ENCODE measurements at places on chromosomes 5 and 9.
A peak's percentile ranks its signal among the peaks of the same experiment; 100 is the strongest.

- DNase-seq, result no peak
Measured at GRCh38 chr9:136847826-136848392, 1.3 kb upstream of the PHPT1 start.

DNA sequence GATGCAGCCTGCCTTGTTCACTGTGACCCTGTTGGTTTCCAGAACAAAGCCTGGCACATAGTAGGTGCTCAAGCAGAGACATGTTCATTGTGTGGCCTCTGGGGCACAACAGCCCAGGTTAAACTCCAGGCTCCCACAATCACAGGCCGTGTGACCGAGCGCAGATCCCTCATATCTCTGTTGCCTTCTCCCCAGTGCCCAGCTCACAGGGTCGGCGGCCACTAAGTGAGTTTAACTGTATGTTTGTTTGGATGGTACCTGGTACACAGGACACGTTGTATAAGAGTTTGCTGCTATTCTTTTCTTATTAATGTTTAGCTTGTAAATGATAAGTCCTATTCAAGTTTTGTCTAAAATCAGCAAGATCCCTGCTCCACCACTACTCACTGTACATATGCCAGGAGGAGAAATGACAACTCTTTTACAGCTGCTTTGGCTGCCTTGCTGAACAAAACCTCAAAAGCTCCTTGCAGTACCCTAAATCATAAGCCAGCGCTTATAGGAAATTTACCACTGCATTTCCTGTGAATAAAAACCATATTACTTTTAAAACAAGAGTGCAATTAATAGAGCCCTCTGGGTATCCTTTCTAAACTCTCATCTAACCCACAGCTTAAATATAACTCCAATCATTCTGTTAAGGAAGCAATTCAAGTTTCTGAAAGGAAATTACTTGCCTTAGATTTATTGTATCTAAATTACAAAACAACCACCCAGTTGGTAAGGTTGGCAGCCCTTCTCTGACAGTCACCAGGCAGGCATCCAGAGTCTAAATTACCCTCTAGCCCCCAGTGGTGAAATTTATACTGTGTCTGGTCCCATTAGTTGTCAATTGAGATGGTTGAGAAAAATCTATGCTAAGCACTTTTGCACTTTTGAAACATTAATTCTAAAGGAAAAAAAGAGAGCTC lies 379.4 kb downstream of the SEMA5A start:
- DNase-seq, result no peak

GRCh38 chr5:134524272-134524825 lies 1.1 kb upstream of the JADE2 start:
- DNase-seq, result peak; percentile 82

DNA sequence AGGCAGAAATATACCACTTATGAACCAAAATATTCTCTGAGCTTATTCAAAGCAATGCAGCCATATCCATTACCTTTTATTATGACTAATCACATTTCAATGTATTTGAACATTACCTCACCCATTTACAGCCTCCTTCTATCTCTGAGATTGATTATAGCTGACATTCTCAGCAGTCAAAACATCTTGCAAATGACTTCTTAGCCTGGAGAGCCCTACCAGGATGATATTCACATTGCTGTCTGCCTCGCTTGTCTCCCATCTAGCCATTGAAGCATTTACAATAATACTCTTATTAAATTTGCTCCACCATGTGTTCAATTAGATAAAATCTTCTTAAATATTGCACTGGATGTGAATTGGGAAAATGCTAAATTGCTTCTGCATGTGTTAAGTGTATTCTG lies 1879.9 kb upstream of the ACO1 start:
- no peak for DNase-seq

DNA sequence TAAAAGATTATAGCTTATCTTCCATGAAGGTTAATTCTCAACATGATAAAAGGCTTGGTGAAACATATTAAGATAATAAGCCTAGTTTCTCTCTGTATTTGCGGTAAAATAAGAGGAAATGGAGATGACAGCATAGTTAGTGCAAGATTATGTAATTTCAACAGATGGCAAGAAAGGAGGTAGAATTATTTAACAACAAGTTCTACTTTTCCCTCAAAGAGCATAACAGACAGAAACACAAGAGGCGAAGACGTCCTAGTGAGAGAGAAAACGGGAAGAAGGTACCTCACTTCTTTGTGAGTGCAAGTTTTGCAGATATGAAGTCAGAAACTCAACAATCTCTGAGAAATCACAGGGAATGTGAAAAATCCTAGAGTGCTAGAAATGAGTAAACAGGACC lies 144.8 kb upstream of the ADCY2 start:
- DNase-seq, result peak; percentile 24

- no peak for DNase-seq
Measured at GRCh38 chr9:127754099-127755060, 19.3 kb upstream of the TOR2A start.

- DNase-seq, result peak; percentile 95
Measured at GRCh38 chr5:78008356-78008967, 232.3 kb upstream of the TBCA start.

DNA sequence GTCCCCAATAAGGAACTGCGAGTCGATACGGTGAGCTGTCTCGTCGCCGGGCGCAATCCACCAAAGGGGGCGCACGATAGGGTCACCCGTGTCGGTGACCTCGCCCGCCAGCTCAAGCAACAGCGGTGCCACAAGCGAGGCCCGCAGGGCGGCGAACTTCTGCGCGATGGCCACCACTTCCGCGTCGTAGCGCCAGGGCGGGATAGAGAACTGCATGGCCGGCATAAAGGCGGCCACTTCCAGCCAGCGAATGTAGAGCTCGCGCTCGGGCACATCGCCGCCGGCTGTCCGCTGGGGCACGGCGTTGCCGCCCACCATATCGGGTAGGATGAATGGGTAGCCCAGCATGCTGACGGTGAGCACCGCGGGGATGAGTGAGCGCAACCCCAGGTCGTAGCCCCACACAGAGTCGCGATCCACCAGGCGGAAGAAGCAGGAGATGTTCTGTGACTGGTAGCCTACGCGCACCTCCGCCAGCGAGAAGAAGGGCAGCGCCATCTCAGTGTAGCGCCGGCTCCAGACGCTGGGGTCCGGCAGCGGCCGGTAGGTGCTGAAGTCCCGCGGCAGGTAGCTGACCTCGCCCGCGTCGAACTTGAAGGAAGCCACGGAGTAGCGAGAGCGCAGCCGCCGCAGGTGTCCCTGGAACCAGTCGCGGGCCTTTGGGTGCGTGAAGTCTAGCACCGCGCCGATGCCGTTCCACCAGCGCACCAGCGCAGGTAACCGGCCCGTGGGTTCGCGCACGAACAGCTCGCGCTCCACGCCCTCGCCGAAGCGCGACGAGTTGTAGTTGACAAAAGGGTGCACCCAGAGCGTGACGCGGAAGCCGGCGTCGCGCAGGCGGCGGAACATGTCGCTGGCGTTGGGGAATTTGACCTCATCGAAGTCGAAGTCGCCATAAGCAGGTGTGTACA lies 5.5 kb downstream of the MYORG start:
- DNase-seq, result no peak

GRCh38 chr9:84239343-84239742 lies 101.2 kb downstream of the SLC28A3 start:
- no peak for DNase-seq

DNA sequence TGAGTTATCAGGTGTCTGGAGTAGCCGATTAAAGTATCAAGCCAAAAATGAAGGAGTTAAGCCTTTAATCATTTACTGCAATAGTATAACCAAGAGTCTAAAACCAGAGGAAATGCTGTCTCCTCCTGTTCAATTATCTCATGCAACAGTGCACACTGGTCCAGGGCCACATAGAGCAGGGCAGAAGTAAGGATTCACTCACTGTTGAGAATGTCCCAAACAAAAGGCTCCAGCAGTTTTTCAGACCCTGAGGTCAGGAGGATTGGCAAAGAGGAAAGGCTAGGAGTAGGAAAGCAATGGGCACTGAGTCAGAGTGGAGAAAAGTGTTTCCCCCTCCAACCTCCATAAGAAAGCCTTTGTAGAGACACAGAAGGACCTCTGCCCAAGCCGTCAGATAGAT lies 168.2 kb downstream of the RNF180 start:
- DNase-seq, result peak; percentile 11

DNA sequence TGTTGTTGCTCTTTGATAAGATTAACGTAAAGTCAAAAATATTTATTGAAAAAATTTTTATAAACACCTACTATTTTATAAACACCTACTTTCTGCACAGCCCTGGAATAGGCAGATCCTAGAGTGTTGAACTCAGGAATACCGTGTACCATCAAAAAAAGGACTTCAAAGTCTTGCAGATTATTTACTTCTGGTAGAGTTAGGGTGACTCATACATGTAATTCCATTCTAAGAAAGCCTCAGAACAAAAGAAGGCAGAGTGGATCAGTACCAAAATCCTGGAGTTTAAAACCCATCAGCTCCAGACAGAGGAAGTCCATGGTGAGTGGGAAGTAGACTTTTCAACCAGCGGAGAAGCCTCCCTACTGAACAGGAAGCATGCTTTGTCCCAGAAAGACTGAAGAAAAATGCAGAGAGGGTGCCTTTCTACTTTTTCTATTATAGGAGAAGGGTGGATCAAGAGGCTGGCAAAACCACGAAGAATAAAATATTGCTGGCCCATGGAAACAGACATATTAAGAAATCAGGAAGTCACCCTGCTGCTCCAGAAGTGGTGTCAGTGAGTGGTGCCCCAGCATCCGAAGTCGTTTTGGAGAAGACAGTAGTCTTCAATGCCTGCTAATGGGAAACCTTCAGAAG lies 45.1 kb upstream of the DAB2 start:
- peak; percentile 29 for DNase-seq

DNA sequence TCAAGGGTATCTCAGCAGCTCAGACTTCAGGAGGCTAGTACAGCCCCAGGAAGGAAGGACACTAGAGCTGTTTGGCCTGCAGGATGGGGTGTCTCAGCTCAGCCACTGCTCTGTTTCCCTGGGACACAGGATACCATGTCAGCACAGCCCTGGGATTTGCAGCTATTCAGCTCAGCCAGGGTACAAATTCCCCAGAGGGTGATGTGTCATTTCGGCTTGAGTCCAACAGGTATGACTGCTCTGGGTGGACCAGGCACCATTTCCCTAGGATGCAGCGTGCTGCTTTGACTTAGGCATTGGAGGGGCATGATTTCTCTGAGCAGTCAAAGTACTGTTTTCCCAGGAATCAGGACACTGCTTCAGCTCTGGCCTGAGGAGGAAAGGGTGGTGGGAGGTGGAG lies 130.1 kb downstream of the ARSB start:
- no peak for DNase-seq

DNA sequence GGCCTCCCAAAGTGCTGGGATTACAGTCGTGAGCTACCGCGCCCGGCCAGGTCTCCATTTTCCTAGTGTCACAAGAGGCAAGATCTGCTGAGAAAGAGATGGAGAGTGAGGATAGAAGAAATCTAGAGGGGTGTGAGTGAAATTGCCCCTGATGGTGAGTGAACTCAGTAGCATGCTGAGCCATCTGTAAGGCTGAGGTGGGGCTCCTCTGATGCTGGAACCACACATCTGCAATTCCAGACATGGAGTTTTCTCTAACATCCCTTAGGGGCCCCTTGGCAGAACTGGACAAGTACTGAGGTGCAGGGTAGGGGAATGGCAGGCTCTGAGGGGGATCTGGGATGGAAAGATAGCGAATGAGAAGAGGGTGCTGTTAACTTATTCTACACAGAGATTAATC lies 72.0 kb upstream of the FER start:
- no peak for DNase-seq

DNA sequence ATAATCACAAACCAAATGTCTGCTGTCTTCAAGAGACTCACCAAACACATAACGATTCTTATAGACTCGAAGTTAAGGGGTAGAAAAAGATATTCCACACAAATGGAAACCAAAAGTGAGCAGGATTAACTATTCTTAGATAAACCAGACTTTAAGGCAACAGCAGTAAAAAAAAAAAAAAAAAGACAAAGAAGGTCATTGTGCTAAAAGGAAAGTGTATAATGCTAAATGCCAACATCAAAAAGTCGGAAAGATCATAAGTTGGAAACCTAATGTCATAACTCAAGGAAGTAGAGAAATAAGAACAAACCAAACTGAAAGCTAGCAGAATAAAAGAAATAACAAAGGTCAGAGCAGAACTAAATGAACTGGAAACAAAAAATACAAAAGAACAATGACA lies 714.6 kb downstream of the SEMA5A start:
- DNase-seq, result no peak

DNA sequence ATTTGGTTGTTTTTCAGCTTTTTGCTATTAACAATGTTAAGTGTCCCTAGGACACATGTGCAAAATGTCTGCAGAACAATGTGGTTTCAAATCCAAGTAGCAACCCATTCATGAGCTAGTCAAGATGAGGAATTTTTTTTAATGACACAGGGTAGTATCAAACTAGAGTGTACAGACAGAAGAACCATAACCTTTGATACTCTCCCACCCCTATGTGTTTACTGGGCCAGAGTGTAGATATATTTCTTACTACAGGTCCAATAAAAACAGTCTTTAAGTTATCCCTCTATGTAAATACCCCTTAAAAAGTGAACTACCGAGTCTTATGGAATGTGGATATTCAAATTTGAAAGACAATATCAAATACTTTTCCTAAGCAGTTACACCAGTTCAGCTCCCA lies 45.6 kb downstream of the AUH start:
- DNase-seq, result no peak

- DNase-seq, result no peak
Measured at GRCh38 chr9:35842020-35842745, 13.2 kb downstream of the TMEM8B start.

GRCh38 chr9:82789155-82789824 lies 273.7 kb downstream of the RASEF start:
- DNase-seq, result no peak

DNA sequence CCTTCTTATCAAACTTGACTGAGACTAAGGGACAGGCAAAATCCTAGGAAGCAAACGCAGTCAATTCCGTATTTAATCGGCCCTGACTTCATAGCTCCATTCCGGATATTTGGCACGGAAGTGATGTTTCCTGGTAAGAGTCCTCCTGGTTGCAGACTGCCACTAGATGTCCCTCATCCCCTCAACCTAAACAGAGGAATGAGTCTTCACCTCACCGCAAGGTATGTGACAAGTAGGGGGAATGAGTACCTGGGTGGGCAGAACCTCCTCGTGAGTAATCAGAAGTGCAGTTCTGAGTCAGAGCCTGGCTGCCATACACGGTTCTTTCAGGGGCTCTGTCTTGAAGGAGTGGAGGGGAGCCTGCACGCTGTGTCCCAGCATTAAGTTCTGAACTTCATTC lies 173.6 kb downstream of the MUSK start:
- no peak for DNase-seq

- DNase-seq, result no peak
Measured at GRCh38 chr5:76565009-76565408, 58.2 kb downstream of the F2RL2 start.

GRCh38 chr9:37248651-37249163 lies 128.3 kb downstream of the ZCCHC7 start:
- no peak for DNase-seq

DNA sequence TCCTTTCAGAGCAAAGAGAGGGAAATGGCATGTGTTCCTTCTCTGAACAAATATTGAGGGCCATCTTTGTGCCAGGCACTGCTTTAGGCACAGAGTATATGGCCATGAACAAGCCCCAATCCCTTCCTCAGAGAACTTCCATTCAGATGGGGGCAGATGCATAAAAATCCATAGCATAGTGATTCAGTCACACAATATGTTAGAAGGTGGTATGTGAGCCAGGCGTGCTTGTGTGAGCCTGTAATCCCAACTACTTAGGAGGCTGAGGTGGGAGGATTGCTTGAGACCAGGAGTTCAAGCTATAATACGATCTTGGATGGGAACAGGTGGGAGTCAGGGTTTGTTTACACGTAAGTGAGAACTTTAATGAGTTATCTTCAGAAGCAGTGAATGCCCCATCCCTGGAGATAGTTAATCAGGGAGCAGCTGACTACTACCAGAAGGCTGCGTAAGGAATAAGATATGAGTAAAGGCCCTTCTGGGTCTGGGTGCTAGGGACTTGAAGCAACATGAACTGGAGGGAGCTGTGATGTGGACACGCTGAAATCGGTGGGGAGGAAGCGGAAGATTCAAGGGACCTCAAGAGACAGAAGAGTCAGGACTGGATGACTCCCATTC lies 27.1 kb downstream of the NANS start:
- no peak for DNase-seq

Measured in pons (tissue), 1 donor.